ENCODE measurements at places on chromosomes 3 and 15.

GRCh38 chr3:184171562-184171961 lies 3.1 kb upstream of the AP2M1 start:
- DNase-seq, result no peak

- DNase-seq, result no peak
Measured at GRCh38 chr15:60102748-60103147, 98.6 kb downstream of the FOXB1 start.

DNA sequence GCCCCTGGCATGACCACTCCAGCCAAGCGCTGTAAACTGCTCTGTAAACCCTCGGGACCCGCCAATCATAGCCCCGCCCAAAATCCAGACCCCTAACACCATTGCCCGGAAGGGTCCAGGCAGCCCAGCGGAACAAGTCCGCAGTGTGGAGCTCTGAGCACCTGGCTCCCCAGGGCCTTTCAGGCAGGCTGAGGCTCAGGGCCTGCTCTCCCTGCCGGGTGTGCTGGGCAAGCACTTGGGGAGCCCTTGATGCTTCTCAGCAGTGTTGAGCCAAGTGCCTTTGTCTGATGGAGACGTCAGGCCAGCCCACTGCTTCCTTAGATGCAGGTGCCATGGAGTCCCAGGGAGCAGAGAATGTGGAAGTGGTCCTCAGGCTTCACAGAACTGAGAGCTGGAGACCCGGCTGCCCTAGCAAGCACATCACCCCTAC lies 106.2 kb downstream of the TLE3 start:
- DNase-seq, result no peak

DNA sequence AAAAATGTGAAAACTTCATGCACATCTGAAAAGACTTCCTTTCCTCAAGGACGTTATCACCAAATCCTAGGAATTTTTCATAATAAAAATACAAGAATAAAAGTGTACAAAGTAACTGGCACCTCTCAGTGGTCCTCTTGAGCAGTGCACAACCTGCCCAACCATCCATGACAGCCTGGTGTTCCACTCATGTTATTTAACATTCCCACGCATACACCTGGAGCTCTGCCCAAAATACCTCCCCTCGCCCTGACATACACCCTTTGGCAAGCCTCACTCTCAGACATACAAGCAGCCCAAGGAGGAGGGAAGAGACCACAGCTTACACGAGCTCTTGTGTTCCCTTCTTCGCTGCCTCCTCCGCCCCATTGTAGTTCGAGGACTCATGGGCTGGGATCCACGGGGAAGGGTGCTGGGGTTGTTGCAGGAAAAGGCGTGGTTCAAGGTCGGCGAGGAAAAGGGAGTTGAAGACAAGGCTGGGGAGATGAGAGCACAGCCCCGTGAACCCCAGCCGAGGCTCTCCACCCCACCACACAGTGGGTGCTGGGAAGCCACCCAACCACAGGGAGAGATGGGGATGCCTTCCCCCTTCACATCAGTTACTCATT lies 23.3 kb downstream of the GRIP2 start:
- DNase-seq, result no peak

DNA sequence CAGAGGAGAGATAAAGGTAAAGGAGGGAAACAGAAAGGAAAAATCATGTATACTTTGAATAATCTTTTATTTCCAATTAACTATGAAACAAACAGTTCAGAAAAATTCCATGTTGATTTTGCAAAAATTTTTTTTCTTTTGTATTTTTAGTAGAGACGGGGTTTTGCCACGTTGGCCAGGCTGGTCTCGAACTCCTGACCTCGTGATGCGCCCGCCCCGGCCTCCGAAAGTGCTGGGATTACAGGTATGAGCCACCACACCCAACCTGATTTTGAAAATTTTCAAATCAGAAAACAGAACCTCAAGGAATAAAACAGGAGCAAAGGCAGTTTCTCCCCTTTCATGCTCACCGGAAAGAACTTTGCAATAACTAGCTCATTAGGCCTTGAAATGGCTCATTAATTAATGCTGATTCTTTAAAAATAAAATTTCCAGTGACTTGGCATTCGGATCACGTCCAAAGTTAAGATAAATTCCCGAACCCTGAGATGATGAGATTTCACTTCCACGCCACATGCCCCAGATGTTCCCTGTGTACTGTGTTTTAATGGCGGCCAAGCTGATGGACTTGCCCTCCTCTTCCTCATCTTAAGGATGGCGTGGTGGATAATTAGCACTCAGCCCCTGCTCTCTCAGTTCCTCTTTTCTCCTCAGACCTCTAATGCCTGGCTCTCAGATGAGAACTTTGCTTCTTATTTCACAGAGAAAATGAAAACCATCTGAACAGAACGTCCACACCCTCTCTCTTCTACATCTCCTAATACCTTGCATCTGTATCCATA lies 10.8 kb downstream of the BCL2L10 start:
- DNase-seq, result no peak

DNA sequence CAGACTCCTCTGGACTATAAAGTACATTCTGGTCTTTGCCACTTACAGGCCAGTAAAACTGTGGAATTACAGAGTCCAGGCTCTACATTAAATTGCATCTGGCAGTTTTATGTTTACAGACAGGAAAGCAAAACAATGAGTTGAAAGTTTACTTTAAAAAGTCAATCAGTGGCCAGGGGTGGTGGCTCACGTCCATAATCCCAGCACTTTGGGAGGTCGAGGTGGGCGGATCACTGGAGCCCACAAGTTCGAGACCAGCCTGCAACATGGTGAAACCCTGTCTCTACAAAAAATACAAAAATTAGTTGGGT lies 53.8 kb downstream of the TM4SF4 start:
- no peak for DNase-seq

DNA sequence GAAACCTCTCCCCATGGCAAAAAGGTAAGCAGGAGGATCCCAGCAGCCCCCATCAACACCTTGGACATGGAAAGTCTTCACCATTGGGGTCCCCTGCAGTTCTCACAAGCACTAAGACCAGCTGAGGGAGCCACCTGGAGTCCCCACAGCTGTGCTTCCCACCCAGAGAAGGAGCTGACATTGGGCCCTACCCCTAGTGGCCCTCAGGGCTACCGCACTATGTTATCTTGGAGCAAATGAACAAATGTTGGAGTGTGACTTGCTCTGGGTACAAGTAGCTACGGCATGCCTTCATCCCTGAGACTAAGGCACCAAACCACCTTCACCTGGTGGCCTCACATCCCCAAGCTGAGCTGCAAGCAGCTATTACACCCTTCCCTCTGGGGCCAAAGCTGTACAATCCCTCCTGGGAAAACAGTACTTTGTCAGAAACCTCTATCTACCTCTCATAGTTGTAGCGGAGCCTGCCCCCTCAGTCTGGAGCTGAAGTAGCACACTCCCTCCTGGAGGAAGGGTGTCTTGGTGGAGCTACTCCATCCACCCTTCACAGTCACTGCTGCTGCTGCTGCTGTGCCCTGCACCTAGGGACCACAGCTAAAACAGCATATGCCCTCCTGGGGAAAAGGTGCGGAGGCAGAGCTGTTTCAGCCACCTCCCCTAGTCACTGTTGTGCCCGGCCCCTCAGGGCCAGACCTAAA lies 42.7 kb downstream of the SERP1 start:
- DNase-seq, result no peak

DNA sequence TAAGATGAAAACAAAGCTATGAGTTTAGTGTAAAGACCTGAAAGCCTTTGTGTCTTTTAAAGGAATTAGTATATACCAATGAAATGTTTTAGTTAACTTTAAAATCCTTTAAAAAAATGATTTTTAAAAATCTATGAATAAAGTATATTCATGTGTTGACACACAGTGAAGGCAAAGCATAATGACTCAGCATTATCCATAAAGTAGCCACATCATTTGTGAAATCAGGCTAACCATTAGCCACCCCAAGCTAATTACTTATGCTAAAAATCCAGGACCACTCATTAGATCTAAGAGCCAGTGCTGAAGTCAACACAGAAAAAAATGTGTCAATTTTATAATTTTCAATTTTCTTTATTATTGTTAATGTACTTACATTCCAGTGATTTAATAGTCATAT lies 310.2 kb downstream of the TBC1D5 start:
- DNase-seq, result no peak

- no peak for DNase-seq
Measured at GRCh38 chr3:4778119-4778518, 201.1 kb upstream of the BHLHE40 start.
